Activated naive CD4-positive, alpha-beta T cell (primary cell): ENCODE measurements at places on chromosomes 6 and 20.

GRCh38 chr6:32819729-32820128 lies 2.9 kb upstream of the HLA-DOB start:
- no peak for DNase-seq

GRCh38 chr6:163707387-163708355 lies 293.2 kb downstream of the QKI start:
- DNase-seq, result no peak

DNA sequence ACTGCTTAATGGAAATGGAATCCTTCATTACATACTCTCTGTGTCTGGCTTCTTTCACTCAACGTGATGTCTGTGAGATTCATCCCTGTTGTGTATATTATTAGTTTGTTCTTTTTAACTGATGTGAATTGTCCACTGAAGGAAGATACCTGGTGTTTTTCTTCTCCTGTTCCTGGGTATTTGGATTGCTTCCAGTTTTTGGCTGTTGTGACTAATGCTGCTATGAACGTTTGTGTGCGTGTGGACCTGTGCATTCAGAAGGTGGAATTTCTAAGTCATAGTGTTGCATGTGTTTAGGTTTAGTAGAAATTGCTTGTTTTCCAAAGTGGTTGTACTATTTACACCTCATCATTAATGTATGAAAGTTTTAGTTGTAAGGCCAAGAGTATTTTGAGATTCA lies 3.8 kb downstream of the TULP4 start:
- DNase-seq, result no peak

- no peak for DNase-seq
Measured at GRCh38 chr6:133070410-133071043, 170.6 kb upstream of the EYA4 start.

GRCh38 chr6:29834564-29835436 lies 7.2 kb downstream of the HLA-G start:
- peak; percentile 56 for DNase-seq

DNA sequence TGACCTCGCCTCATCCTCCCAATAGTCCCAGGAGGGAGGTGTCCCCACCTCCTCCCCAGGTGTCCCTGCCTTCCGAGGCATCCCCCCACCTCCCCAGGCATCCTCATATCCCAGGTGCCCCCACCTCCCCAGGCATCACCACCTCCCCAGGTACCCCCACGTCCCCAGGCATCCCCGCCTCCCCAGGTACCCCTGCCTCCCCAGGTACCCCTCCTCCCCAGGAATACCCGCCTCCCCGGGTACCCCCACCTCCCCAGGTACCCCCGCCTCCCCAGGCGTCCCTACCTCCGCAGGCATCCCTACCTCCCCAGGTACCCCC lies 198.9 kb downstream of the SYNDIG1 start:
- DNase-seq, result no peak

DNA sequence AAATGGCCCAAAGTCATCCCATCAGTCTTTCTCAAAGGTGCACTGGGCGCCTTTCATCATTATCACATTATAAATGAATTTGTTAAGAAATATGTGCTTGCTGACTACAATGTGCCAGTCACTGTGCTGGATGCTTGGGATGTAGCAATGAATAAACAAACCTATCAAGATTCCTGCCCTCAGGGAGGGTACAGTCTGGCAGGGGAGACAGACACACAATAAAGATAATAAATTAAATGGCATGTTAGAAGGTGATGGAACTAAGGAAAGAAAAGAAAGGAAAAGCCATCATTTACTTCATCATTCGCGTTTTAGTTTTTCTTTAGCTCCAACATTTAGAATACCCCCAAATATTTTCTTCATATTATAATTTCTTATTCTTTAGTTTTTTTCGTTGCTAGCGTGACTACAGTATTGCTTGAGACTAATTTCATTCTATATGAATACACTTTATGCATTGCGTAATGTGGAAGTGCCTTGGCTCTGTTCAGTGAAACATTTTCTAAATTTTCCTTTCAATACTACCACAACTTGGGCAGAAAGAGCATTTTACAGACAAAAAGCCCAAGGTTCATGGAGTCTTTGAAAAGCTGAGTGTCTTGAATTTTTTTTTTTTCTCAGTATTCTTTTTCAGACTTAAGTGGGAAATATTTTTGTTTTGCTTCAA lies 48.7 kb upstream of the CITED2 start:
- DNase-seq, result no peak

DNA sequence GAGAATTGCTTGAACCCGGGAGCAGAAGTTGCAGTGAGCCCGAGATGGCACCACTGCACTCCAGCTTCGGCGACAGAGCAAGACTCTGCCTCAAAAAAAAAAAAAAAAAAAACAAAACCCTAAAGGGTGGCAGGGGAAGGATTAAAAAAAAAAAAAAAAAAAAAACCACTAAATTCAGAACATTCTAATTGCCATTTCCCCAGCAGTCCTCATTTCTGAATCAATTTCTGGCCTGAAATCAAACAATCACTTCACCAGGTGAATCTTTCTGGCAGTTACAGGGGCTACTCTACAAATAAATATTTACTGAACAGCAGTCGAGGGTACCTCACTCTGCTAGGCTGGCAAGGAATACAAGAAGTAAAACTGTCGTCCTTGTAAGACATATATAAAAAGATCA lies 1.2 kb downstream of the UQCC1 start:
- DNase-seq, result no peak

DNA sequence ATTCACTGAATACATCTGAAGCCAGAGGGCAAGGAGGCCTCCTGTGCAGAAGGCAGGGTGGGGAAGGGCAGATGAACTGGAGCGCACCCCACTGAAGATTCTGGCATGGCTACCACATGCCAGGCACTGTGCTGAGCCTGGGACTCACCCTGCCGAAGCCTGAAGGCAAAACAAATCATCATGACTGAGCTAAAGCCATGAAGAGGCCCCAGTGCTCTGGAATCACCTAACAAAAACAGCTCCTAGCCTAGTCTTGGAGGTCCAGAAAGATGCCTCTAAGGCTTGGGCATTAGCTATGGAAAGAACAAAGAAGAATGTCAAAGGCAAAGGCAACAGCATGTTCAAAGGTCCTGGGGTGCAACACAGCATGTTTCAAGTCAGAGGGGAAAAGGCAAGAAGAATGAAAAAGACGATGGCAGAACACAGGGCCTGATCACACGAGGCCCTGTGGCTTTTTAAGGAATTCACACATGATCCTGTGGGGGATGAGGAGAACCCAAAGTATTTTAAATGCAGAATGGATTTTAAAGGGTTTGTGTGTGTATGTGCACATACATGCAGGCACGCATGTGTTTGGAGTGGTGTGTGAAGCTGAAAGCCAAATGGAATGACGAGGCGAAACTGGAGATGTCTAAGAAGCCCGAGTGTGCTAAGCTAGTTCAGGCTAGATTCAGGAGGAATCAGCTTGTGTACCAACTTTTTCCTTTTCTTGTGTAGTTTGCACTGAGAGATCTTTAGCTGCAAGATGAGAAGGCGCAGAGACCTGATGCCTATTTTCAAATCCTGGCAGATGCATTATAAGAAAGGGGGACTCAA lies 261.4 kb downstream of the ZNF217 start:
- no peak for DNase-seq

DNA sequence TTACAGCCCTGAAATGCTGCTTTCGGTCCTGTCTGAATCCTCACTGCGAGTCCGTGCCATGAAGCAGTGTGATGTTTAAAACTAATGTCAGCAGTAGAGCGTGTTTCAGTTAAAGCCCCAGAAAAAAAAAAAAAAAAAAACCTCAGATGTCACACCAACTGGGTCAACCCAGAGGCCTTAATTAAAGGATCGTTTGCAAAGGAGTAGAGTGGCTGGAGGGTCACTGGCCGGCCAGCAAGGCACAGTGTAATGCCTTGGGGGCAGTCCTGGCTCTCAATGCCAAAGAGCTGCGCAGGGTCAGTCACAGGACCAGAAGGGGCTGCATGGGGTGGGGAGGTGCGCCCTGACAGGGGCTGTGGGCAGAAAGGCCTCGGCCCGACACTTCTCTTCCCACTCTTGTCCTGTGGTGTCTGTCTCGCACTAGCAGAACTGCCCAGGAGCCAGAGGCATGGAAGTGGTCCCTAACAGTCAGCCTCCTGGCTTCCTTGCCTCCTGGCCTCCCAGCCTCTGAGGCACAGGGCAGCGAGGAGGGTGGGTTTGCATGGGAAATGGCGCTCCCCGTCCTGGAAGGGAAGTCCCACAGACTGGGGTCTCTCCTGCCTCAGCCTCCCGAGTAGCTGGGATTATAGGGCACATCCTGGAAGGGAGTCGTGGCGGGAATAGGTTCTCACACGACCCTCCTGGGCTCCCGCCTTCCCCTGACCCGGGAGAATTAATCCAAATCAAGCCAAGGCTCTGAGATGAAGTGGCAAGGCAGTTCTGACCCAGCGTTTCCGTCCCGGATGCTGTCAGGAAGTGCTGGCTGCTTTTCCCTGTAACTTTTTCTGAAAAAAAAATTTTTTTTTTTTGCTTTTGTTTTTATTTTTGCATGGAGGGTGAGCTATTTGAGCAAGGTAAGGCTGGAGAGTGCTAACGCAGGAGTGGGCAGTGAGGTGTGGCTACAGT lies 53.7 kb upstream of the MPC1 start:
- DNase-seq, result no peak

DNA sequence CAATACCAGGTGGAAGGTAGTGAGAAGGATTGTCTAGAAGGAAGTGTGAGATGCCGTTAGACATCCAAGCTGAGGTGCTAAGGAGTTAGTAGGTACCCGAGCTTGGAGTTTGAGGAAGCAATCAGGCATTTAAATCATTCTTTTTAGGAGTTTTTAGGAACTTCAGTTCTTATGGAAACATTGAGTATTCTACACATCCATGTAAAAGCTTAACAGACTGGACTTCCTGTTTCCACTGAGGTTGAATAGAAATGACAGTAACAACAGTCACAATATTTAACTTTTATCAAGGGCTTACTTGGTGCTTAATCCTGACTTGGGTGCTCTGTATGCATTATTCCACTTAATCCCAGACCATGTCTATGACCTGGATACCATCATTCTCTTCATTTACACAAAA lies 136.4 kb downstream of the UST start:
- no peak for DNase-seq

GRCh38 chr20:18139832-18140231 lies 2.2 kb downstream of the KAT14 start:
- no peak for DNase-seq

- DNase-seq, result no peak
Measured at GRCh38 chr6:18412644-18413043, 25.5 kb downstream of the RNF144B start.

DNA sequence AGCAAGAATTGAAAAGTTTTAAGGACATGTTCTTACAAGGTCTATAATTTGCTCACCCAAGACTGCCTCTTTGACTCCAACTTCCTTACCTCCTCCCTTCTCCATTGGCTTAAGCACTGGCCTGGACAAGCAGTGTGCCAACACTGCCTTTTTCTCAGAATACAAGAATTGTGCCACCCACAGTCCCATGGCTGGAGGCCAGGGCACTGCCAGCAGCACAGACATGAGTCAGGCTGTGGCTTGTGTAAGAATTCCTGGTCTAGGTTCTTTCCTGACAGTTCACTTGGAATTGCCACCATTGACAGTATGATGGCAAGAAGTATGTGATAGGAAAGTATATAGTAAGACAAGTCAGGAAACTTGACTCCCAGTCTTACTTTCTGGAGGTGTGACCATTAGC lies 202.7 kb upstream of the MARCKS start:
- DNase-seq, result no peak

DNA sequence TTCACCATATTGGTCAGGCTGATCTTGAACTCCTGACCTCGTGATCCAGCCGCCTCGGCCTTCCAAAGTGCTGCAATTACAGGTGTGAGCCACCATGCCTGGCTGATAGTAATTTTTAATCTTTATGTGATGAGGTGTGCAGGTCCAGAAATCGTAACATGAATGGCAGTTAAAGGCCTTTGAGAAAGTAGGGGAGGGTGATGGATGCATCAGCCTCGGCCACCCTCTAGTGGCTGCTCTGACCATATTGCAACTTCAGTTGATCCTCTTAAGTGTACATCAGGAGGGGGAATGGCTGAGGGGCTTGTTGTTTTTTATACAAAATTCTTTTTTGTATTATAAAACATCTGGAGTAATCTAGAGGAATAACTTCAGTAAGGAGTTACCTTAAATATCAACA lies 193.0 kb downstream of the ZFAND3 start:
- no peak for DNase-seq

- no peak for DNase-seq
Measured at GRCh38 chr20:20201124-20201523, 148.8 kb downstream of the CFAP61 start.

- no peak for DNase-seq
Measured at GRCh38 chr20:9453201-9453600, 61.2 kb upstream of the LAMP5 start.

- DNase-seq, result no peak
Measured at GRCh38 chr6:135088281-135088680, 33.7 kb upstream of the HBS1L start.

- no peak for DNase-seq
Measured at GRCh38 chr6:11160199-11160598, 48.7 kb upstream of the ERVFRD-1 start.

GRCh38 chr6:41780551-41781365 lies at the start of gene PRICKLE4:
TSS of gene PRICKLE4 (plus strand) at chr6:41780782. CDS start at chr6:41783474, 2,692 bp downstream.
- no peak for DNase-seq

DNA sequence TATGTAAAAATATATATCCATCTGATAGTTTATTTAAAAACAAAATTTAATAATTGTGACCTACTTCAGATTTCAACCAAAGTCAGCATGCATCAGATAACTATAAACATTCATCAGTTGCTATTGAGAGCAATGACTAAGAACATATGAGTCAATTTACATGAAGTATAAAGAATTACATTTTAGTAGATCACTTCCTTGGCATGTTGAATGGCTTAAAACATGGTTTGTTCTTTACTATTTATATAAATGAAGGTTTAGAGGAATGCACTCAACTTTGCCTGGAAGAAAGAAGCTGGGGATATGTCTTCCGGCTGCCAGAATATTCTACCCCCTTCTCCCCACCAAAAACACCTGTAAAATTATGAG lies 6.4 kb upstream of the FAM217A start:
- no peak for DNase-seq

DNA sequence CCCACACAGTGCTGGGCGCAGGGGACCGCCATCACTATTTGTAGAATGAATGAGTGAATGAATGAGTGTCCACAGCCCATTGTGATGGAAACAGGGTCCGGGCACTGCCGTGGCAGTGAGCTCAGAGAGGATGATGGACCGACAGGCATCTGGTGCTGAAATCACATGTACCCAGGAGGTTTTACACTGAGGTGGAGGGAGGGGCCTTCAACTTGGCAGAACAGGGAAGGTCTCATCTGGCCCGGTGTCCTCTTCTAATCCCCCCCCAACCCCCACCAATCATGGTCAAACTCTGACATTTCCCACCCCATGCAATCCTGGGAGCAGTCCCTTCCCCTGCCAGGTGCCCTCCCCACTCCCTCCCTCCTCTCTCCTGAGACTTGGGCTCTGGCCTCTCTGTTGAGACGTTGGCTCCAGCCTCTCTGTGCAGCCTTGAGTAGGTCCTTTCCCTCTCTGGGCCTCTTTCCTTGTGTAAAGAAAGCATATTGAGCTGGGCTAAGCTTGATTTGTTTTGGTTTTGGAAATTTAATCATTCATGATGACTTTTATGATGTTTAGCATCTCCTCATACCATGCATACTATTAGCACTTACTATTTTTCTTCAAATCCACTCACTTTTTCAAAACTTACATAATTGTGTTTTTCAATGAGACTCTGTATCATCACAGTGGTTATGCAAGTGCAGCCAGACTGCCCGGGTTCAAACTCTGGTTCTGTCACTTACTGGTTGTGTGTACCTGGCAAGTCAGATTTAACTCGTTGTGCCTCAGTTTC lies 10.8 kb downstream of the KIAA1755 start:
- no peak for DNase-seq

- DNase-seq, result no peak
Measured at GRCh38 chr6:36378243-36378920, 9.1 kb downstream of the ETV7 start.

- DNase-seq, result no peak
Measured at GRCh38 chr6:159620947-159621346, 72.1 kb downstream of the SOD2 start.

GRCh38 chr6:129902681-129903080 lies 41.6 kb upstream of the TMEM244 start:
- no peak for DNase-seq
